ENCODE measurements at places on chromosomes 12 and 14.

- peak; percentile 13 for DNase-seq
Measured at GRCh38 chr14:70027785-70028428, 148.7 kb downstream of the SMOC1 start.

- DNase-seq = no peak
Measured at GRCh38 chr12:74412606-74413230, 124.9 kb upstream of the ATXN7L3B start.

GRCh38 chr14:101077481-101078074 is 174.1 kb upstream of the RTL1 start:
- DNase-seq = no peak

- no peak for DNase-seq
Measured at GRCh38 chr12:93126069-93126474, 197.0 kb upstream of the EEA1 start.

- DNase-seq = no peak
Measured at GRCh38 chr12:124464062-124464461, 103.3 kb downstream of the NCOR2 start.

All from NCI-H748 treated with DMSO at 0.1 percent for 48 hours (cell line).